Colonic mucosa (tissue), 4 donors: ENCODE measurements at places on chromosomes 3 and 15. TPM values are rescaled to one million over a fixed set of nuclear protein-coding genes. Genes with fewer than 3 reads are reported as not detected.

- H3K4me1 ChIP-seq: no peaks in the 10 kb centered on the region
- no peak overlapping the region for H3K27ac ChIP-seq
- no peaks in the 10 kb centered on the region for H3K36me3 ChIP-seq
- DNase-seq: no peak
Measured at GRCh38 chr3:124035463-124036121, 43.7 kb upstream of the ROPN1 start.

GRK7 gene
- not detected for total RNA-seq

GRCh38 chr3:42067326-42067725 is 23.8 kb upstream of the TRAK1 start:
- no peaks in the 10 kb centered on the region for H3K36me3 ChIP-seq
- no peak overlapping the region for H3K4me3 ChIP-seq
- H3K4me1 ChIP-seq: peaks cover 24% of the 10 kb centered on the region
- H3K27me3 ChIP-seq: no peaks in the 10 kb centered on the region
- DNase-seq: no peak

DNA sequence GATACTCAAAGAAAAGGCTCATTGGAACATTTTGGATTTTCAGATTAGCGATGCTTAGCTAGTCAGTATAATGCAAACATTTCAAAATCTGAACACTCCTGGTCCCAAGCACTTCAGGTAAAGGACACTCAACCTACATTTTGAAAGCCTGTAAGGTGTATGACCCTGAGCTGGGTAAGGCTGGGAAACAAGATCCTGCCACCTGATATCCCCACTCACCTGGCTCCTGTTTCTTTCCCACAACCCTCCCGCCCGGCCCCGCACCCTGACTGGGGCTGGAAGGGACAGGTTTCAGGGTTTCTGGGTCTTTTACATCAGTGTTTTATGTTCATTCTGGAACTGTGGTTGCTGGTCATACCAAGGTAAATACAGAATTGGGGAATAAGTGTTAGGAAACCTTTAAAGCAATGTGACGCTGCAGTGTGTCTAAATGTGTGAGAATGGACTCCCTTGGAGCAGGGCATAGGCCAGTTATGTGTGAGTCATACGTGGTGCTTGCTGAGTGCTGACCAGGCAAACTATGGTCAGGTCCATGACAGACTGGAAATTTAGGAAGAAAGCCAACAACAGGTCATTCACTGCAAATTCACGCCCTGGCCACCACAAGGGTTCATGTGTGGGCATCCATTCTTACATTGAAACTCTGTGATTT is 22.9 kb downstream of the CTXND1 start:
- H3K36me3 ChIP-seq: no peaks in the 10 kb centered on the region
- H3K27me3 ChIP-seq: no peaks in the 10 kb centered on the region
- no peak overlapping the region for H3K4me3 ChIP-seq
- no peak overlapping the region for H3K27ac ChIP-seq
- no peaks in the 10 kb centered on the region for H3K4me1 ChIP-seq

GRCh38 chr3:163555918-163556317 is 1522.4 kb downstream of the SI start:
- H3K27me3 ChIP-seq: no peaks in the 10 kb centered on the region
- no peaks in the 10 kb centered on the region for H3K36me3 ChIP-seq
- H3K27ac ChIP-seq: no peak overlapping the region
- DNase-seq: no peak

SLC12A1 gene
- total RNA-seq: not detected

GOLGA8G gene
- total RNA-seq: not detected

DNA sequence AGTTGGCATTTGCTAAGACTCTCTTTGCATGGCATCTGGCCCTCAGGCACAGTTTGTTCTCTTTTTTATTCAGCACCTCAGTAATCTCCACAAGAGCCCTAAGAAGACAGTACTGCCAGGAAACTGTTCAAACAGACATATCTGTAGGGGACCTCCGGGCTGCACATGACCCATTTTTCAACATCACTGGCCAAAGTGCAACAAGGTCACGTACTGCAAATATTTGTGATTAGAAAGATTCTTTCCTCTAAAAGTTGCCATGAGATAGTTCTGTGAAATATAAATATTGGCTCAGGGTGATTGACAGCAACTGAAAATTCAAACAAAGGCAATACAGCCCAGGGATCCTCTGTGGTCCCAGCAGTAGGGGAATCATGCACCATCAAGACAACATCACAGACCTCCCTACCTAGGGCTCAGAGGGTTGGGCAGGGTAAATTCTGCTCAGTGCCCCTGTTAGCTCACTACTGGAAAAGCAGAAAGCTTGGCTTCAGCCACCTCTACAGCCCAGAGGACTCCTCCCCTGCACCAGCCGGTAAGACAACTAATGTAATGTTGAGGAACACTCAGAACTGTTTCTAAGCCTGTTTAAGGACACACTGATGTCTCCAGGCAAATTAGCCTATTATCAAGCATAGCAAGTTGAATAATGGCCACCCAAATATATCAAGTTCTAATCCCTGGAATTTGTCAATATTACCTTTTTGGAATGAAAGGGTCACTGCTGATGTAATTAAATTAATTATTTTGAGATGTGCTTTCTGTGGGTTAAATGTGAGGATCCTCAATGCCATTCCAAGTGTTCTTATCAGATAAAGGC is 117.4 kb upstream of the LPP start:
- no peak overlapping the region for H3K4me3 ChIP-seq
- DNase-seq: no peak
- H3K36me3 ChIP-seq: no peaks in the 10 kb centered on the region
- no peaks in the 10 kb centered on the region for H3K4me1 ChIP-seq
- H3K27ac ChIP-seq: no peak overlapping the region
- no peaks in the 10 kb centered on the region for H3K27me3 ChIP-seq

DNA sequence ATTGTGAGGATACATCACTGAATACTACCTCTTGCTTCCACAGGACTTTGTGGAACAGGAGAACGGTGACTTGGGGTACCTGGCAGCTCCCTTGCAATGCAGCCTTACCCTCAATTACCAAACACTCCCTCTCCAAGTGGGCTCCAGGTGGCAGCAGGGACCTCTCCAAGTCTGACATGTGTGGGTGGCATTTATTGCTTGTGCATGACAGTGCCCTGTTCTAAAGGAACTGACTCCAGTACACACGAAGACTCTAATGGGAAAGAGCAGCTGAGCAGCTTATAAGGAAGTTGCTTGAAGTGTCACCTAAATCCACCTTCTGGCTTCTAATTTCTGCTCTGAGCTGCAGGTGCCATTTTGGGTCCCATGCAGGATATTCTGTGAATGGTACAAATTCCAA is 174.1 kb upstream of the SLCO3A1 start:
- no peak overlapping the region for H3K27ac ChIP-seq
- H3K27me3 ChIP-seq: no peaks in the 10 kb centered on the region
- DNase-seq: no peak

MASP1 gene
- 0.52 TPM for total RNA-seq

CHRM5 gene
- not detected for total RNA-seq

DNA sequence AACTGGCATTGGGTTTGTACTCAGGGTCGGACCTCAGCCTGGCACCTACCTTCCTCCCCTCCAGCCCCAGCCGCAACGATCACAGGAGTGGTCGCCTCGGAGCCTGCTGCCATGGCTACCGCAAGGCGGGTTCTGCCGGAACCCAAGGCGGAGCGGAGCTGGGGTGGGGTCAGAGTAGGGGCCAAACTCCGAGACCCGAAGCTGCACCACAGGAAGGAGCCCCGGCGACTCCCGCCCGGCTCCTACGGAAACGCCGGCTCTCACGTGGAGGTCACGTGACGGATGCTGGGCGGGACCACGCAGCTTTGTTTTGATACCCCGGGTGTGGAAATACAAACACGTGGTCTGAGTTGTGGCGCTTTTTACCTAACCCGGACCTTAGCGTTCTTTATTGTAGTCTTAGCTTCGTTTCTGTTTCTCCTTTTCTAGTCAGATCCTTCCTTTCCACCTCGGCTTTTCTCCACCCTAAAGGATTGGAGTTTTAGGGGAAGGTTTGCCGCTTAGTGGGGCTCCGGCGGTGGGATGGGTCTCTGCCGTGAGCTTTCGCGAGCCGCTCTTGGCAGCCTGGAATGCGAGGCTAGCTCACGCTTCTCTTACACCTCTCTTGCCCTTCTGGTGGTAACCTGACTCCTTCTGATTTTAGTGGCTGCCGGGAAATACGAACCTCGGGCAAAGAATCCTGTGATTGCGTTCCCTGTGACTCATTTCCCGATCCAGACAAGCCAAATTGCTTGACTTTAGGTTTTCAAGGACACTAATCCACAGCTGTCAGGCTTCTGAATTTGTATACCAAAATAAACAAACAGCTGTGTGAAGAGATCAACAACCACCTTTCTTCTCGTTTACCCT is at the start of gene HSPBAP1:
Gene HSPBAP1 (minus strand): TSS at position 264 of the 849 bp plus-strand sequence. CDS start 151 bp downstream, at position 113.
- peak; percentile 97 for DNase-seq
- no peaks in the 10 kb centered on the region for H3K4me1 ChIP-seq
- no peaks in the 10 kb centered on the region for H3K27me3 ChIP-seq
- H3K36me3 ChIP-seq: no peaks in the 10 kb centered on the region

DNA sequence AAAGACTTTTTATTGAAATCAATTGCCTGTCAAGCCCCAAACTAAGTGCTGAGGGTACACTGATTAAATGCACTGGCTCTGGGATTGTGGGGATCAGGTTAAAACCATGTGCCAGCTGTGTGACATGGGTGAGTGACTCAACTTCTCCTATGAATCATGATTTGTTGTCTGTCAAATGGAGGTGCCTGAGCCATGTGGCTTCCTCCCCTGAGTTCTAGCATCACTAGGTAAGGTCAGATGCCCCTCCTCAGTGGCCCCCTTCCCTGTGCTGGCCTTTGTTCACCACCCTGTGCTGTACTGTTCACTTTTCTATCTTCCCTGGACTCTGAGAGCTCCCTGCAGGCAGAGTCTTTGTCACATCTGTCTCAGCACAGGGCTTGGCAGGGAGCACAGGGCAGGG is 43.6 kb upstream of the ATP2B2 start:
- H3K36me3 ChIP-seq: no peaks in the 10 kb centered on the region
- no peak overlapping the region for H3K27ac ChIP-seq
- no peak overlapping the region for H3K4me3 ChIP-seq
- H3K27me3 ChIP-seq: no peaks in the 10 kb centered on the region
- no peaks in the 10 kb centered on the region for H3K4me1 ChIP-seq
- no peak for DNase-seq

DNA sequence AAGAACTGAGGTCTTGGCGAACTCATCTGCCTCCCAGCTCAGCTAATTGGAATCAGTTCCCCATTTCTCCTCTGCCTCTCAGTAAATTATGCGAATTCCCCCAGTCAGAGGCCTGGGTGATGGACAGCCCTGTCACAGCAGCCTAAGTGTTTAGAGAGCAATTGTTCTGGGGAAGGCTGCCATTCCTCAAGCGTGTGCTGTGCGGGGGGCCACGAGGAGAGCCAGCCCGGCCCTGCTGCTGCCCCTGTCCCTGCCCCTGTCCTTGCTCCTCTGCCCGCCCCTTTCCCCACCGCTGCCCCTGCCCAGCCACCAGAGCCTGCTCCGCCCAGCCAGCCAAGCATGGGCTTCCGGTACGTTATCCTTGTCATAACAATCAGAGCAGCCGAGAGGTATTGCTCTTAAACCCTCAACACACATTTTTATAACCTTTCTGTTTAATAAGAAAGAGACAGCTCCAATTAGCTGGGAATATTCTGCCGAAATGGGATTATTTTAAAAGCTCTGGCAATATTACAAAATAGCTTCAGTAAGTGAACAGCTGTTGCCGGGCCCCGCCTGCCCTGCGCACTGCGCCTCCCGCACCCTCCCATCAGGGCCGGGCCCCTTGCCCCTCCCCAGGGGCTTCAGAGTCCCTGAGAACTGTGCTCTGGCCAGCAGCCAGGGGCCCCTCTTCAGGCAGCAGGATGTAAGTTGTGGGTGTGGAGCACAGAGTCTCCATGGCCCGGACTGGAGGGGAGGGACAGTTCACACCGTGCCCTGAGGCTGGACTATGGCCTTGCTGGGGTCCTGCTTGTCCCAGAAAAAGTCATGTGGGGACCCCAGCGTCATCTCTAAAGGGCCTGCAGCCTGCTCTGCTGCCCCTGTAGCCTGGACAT is 12.4 kb upstream of the CACNA2D2 start:
- H3K4me3 ChIP-seq: no peak overlapping the region
- H3K4me1 ChIP-seq: peaks cover 4% of the 10 kb centered on the region
- H3K27ac ChIP-seq: no peak overlapping the region
- H3K27me3 ChIP-seq: no peaks in the 10 kb centered on the region
- DNase-seq: peak; percentile 28
- no peaks in the 10 kb centered on the region for H3K36me3 ChIP-seq

GRCh38 chr3:12027184-12027846 is 23.1 kb downstream of the SYN2 start:
- H3K27ac ChIP-seq: no peak overlapping the region
- no peaks in the 10 kb centered on the region for H3K36me3 ChIP-seq
- no peaks in the 10 kb centered on the region for H3K27me3 ChIP-seq
- no peak for DNase-seq

NEK10 gene
- total RNA-seq: 0.67 TPM

DNA sequence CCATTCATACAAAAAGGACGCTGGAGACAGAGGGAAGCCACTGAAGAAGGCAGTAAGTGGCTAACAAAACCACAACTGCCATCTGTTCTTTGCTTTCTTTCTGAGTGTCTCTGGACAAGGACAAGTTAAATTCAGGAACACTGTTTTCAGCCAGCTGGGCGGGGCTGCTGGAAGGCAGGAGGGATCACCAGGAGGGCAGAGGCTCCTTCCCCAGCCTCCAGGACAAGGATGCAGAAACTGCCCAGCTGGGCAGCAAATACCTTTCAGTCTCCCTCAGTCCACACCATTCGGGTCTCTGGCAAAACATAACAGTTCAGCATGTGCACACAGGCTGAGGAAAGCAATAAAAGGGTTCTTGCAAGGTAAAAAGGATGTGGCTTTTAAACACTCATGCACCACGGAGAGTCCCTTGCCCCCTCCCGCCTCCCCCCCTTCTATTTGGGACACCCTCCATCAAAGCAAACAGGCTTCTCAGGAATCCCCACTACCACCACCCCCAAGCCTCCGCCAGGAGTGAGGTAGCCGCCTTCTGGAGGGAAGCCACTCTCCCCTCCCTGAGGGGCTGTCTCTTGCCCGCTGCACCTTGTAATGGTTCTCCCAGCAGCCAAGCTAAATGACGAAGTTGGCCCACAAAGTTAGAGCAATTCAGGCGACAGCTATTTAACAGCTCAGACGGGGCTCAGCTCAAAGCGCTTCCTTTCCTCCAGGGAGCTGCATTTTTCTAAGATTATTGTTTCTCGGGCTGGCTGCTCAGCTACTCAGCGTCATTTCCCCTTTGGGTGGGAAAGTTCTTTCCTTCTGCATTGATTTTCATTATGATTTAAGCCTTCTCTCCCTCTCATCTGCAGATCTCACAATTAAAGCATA is 3.8 kb downstream of the HEG1 start:
- H3K36me3 ChIP-seq: no peaks in the 10 kb centered on the region
- H3K4me1 ChIP-seq: peaks cover 4% of the 10 kb centered on the region
- H3K27me3 ChIP-seq: no peaks in the 10 kb centered on the region
- peak overlapping the region; percentile 68 for H3K27ac ChIP-seq
- peak; percentile 41 for DNase-seq
